H1 (cell line): ENCODE measurements at places on chromosomes 1 and 21. TPM values are rescaled to one million over a fixed set of nuclear protein-coding genes. Genes with fewer than 3 reads are reported as not detected.

DNA sequence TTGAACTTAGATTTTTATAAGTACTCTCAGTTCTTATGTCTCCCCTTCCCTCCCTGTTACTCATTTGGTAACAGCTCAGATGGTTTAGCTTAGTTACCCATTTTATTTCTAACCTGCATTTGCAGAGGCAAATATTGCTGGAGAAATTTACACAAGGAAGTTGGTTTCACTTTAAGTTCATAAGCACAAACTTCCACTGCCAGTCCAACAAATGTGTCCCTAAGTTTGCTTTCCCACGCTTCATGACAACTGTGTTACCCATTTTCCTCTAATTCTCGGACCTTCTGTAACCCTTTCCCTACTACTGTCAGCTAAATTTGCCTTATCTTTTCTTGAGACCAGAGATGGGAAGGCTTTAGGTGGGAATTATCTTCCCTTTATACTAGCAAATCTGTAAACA lies 63.9 kb upstream of the GPR25 start:
- no peak overlapping the region for H3K27ac ChIP-seq
- no peak overlapping the region for H3K4me3 ChIP-seq
- no peak for DNase-seq
- no peaks in the 10 kb centered on the region for H3K27me3 ChIP-seq

DNA sequence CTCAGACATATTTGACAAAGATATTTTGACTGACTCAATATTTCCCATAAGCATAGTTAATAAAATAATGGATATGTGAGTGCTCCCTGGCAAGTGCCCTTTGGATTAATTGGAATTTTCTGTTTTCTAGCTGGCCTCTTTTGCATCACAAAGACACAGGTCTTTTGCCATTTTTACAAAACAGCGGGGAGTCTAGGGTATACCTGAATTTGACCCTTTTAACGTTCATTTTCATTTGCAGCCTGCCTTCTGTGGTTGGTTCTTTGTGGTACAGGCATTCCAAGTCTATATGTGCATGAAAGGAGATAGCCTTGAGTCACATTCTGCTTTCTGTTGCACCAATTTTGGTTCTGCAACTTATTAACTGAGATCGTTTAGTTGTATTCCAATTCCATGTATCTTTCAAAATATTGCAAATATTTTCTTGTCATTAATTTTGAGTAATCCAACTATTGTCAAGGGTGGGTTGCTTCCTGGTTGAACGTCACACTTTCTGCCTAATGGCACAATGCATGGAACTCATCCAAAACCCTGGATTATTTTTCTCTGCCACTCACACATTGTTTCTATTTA lies 171.7 kb downstream of the CRB1 start:
- H3K27ac ChIP-seq, result no peak overlapping the region
- no peak for DNase-seq
- H3K36me3 ChIP-seq, result no peaks in the 10 kb centered on the region

GRCh38 chr1:147652306-147652705 lies 18.0 kb downstream of the ACP6 start:
- DNase-seq, result no peak
- H3K4me3 ChIP-seq, result no peak overlapping the region
- H3K27me3 ChIP-seq, result no peaks in the 10 kb centered on the region; the same call in 1 of the 2 replicates
- H3K4me1 ChIP-seq, result no peaks in the 10 kb centered on the region

GRCh38 chr1:168206111-168206510 lies 19.7 kb upstream of the SFT2D2 start:
- DNase-seq, result no peak
- no peaks in the 10 kb centered on the region for H3K4me1 ChIP-seq
- no peaks in the 10 kb centered on the region for H3K36me3 ChIP-seq
- H3K27ac ChIP-seq, result no peak overlapping the region

The C1QB gene
- not detected in 2 replicates for polyA plus RNA-seq

GRCh38 chr1:182301467-182302198 lies 90.0 kb downstream of the GLUL start:
- no peaks in the 10 kb centered on the region; the same call in 1 of the 2 replicates for H3K4me1 ChIP-seq
- DNase-seq, result no peak
- no peak overlapping the region for H3K27ac ChIP-seq
- no peaks in the 10 kb centered on the region for H3K27me3 ChIP-seq
- H3K4me3 ChIP-seq, result no peak overlapping the region
